Central memory CD8-positive, alpha-beta T cell (primary cell): ENCODE measurements at places on chromosomes 6 and 20.

- DNase-seq = no peak
Observed at GRCh38 chr6:160398674-160399271, 50.6 kb downstream of the SLC22A3 start.

GRCh38 chr20:50003253-50003656 is 20.5 kb downstream of the SNAI1 start:
- DNase-seq = no peak

- DNase-seq = no peak
Observed at GRCh38 chr6:47366335-47366890, 56.7 kb upstream of the TNFRSF21 start.

DNA sequence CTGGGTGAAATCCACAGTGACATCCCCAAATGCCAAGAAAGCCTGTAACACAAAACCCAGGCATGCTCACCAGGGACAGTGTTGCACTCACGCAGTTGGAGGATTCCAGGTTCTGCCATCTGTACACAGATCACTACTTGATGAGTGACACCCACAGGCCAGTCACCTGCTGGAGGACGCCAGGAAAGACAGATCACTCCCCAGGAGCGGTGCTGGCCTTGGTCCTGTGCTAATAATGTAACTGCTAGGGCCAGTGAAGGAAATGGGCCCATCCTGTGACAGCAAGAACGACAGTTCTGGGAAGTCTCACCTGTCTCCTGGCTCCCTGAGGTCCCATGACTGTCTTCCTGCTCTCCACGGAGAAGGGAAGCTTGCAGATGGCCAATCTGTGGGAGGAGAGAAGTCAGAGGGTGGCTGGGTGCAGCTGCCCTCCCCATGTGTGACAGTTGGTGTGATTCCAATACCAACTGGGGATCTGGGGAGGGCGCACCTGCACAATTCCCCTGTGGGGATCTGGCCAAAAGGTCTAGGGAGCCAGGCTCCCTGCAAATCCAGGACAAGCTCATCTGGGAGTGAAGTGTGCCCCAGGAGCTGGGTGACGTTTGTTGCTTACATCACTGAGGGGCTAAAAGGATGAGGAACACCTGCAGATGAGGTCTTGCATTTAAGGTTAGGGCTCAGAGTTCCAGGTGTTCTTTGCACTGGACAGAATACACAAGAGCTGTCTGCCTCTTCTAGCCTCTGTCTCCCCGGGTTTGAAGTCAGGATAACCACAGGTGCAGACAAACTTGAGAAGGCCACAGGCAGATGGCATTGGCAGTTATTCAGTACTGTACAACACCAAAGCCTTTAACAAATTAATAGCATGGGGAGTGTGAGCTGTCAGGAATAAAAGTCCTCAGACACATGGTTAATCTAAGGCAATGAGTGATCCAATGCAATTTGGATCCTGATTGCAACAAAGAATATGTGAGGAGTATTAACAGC is 10.3 kb downstream of the ZNF337 start:
- no peak for DNase-seq

- no peak for DNase-seq
Observed at GRCh38 chr6:110421749-110422443, 6.5 kb upstream of the DDO start.

GRCh38 chr20:12014736-12015135 is 97.0 kb downstream of the BTBD3 start:
- DNase-seq = no peak

DNA sequence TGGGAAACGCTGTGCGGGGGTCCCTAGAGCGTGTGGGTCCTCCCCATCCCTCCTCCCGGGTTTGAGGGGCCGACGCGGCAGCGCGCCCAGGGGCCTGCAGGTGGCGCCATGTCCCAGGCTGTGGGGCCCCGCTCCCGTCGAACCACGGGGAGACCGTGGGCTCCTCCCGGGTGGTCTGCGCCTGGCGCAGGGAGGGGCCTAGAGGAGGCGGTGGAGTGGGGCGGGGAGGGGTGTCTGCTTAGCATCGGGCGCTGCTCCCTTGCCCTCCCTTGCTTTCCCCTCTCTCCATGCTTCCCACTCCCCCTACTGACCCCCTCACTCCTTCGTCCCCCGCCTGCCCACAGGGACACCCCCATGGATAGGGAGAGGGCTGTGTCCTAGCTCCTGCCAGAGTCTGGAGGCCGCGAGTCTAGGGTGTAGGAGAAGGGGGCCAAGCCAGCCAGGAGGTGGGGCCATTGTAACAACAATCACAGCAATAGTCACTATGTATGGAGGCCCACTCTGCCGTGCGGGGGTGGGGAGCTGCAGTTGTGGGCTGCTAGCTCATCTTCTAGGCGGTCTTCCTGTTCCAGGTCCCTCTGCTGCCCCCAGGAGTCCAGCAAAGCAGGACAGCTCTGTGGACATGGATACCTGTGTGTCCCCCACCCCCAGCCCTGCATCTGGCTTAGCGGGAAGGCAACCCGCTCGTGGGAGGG is 51.7 kb downstream of the CHMP4B start:
- DNase-seq = no peak

GRCh38 chr20:16785226-16785625 is 37.1 kb downstream of the OTOR start:
- no peak for DNase-seq
